DMS79 (cell line): ENCODE measurements at places on chromosomes 2 and 18.

GRCh38 chr18:55321265-55322177 is 266.5 kb downstream of the TCF4 start:
- peak; percentile 60 for DNase-seq

- no peak for DNase-seq
These were observed 474.9 kb downstream of the EIPR1 start for GRCh38 chr2:2902547-2903281.

DNA sequence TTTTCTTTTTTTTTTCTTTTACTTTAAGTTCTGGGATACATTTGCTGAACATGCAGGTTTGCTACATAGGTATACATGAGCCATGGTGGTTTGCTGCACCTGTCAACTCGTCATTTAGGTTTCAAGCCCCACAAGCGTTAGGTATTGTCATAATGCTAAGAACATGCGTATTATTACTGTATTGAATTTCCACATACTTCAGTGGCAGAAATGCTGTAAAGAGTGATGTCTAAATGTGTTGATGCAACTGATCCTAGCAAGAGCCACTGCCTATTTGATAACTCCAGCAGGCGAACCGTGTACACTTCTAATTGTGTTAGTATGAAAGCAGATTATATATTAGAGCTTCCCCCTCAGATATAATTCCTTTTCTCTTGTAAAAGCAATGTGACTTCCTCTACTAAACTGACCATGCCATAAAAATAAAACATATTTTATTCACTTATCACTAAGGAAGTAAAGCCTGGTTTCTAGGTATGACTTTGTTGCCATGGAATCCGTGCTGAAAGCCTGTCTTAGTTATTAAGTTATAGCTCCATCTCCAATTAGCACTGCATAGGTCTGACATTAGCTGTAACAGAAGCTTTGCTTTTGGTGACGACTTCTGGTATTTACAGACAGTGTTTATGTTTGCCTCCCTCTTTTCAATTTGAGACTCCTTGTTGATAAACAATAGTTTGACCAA is 280.0 kb downstream of the GALR1 start:
- no peak for DNase-seq

- no peak for DNase-seq
These were observed 1.0 kb upstream of the PRKD3 start for GRCh38 chr2:37325625-37326071.

DNA sequence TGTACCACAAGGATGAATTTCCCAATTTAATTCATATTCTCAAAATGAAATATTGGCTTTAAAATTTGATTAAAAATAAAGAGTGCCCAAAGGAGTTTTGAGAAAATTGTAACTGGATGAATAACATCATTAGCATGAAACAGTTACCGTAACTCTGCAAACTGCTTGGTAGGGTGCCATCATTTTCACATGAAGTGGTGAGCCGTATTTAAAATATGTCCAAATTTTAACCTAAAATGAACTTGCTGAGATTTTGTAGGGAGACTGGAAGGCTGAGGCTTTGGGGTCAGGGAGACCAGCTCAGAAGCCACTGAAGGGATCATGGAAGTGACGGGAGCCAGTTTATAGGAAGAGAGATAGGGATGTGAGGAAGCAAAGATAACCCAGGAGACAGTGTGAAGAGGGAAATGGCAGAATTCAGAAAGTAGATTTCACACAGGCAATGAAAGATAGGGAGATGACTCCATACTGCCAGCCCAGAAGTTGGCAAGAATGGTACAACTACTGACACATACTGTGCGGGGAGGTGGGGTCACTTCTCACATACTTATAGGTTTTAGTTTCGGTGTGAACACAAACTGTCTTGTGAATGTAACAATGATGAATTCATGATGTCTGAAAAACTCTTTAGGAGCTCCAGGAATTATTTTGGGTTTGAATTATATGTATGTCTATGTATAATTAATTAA is 53.8 kb downstream of the EFEMP1 start:
- no peak for DNase-seq

- no peak for DNase-seq
These were observed 492.3 kb upstream of the ZEB2 start for GRCh38 chr2:145012214-145012670.

GRCh38 chr2:181104512-181105115 is 124.2 kb downstream of the UBE2E3 start:
- peak; percentile 62 for DNase-seq

DNA sequence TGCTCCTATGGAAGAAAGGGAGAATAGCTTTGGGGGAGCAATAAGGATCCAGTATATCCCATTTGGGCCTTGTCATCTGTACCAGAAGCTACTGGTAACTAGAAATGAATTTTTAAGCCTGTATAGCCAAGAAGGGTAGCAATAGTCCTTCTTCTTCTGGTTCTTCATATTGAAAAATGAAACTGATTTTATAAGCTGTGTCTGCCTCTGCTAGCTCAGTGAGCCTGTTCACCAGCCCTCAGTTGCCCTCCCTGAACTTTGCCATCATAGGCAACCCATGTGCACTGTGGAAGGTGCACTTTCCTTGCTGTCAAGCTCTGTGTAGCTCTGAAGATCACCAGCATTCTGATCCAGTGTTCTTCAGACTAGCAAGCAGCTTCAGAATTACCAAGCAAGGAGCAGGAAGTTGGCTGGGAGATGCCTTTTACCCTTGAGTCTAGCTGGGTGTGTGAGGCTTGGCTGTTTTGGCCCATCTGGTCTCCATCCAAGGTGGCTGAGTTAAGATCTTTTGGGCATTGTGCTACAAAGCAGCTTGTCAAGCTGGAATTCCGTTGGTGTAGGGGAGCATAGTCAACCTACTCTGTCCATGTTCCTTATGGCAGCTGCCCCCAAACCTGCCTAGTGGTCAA is 55.8 kb upstream of the MGAT5 start:
- DNase-seq: no peak

- DNase-seq: no peak
These were observed 122.3 kb upstream of the FHL2 start for GRCh38 chr2:105521176-105521575.

- DNase-seq: no peak
These were observed 371.9 kb downstream of the DPP10 start for GRCh38 chr2:114814355-114814754.
